Renal cortex interstitium (tissue), 15 donors: ENCODE measurements at places on chromosomes 16 and 17.

- DNase-seq: no peak
Observed at GRCh38 chr16:89720551-89720812, 216 bp downstream of the VPS9D1 start.

- no peak for DNase-seq
Observed at GRCh38 chr16:10969615-10970014, 25.3 kb downstream of the CLEC16A start.

- DNase-seq: peak; percentile 12
Observed at GRCh38 chr17:13374203-13375143, 227.3 kb downstream of the HS3ST3A1 start.

- no peak for DNase-seq
Observed at GRCh38 chr16:81137754-81138153, 41.6 kb upstream of the GCSH start.

DNA sequence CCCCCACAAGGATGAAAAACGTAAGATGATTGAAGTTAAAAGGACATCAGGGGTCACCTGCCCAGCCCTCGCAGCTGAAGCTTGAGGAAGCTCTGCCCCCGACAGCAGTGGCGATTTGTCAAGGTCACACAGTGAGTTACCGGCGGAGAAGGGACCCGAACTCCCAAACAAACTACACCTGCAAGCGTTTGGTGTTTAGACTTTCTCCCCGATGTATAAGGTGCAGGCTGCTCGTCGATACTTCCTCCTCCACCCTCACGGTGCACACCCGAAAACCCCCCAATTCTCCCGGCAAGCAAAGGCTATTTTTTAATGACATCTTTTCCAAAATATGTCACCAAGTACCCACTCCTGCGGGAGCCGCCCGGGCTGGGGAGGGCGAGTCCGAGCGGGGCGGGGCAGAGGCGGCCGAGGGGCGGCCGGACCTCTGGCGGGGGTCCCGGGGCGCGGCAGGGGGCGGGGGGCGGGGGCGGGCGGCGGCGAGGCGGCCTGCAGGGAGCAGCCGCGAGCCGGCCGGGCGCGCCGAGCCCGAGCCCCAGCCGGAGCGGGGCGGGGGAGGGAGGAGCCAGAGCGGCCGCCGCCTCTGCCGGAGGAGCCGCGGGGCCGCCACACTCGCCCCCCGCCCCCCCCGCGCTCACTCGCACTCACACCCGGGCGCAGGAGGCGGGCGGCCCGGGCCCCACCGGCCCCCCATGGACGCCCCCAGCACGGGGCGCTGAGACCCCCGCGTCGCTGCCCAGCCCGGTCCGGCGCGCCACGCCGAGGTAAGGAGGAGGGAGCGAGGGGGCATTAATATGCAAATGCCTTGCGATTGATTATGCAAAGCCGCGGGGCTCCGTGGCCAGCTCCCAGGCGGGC is at the start of gene THRA:
Gene THRA, plus strand, starts transcription at position 637 of the 858 bp plus-strand sequence. CDS start 11,524 bp downstream, outside the sequence.
- DNase-seq: no peak

DNA sequence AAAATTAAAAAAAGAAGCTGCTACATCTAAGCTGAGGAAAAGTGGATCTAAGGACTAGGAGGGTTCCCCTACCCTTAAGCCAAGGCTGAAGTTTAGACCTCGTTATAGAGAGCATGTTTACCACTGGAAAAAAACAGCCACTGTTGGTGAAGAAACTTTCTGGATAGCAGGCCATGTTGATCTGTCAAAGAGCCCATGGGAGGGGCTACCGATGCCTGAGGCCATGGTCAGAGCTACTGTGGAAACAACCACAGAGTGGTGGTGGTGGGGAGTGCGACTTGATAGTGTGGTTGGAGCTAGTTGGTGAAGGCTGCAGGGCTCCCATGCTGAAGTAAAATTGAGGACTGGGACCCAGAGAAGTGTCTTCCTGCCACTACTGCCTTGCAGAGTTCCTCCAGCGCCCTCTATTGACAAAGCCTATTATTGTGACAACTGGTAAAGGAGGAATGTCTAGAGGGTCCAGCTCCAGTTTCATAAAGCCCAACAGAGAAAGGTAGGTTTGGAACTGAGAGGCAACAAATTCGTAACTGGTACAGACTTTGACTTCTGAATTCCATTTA is 12.7 kb upstream of the FAM20A start:
- no peak for DNase-seq
